ENCODE measurements at places on chromosomes 11 and 22. TPM values are rescaled to one million over a fixed set of nuclear protein-coding genes. Genes with fewer than 3 reads are reported as not detected.

The FBLN1 gene
- 28.6 TPM for total RNA-seq

The C22orf31 gene
- total RNA-seq, result not detected

The JRKL gene
- 11.6 TPM for total RNA-seq

The ARAP1 gene
- total RNA-seq, result 53.0 TPM

The IFITM2 gene
- total RNA-seq, result 117 TPM

The PDE2A gene
- total RNA-seq, result 4.3 TPM

The LDLRAD3 gene
- total RNA-seq, result 16.2 TPM

The SLC1A2 gene
- 0.40 TPM for total RNA-seq

The TUB gene
- 1.5 TPM for total RNA-seq

The BEST1 gene
- 1.1 TPM for total RNA-seq

The MMP7 gene
- total RNA-seq, result 171 TPM

The HTR3A gene
- not detected for total RNA-seq

The NXPE4 gene
- not detected for total RNA-seq

The OR10S1 gene
- not detected for total RNA-seq

The APLNR gene
- total RNA-seq, result not detected

The BCR gene
- 83.6 TPM for total RNA-seq

The TRPM5 gene
- not detected for total RNA-seq

The TP53AIP1 gene
- total RNA-seq, result 0.78 TPM

The OR5J2 gene
- not detected for total RNA-seq

The PLAAT2 gene
- 9.5 TPM for total RNA-seq

The CD248 gene
- total RNA-seq, result not detected

The MMP27 gene
- not detected for total RNA-seq

The ALKBH3 gene
- total RNA-seq, result 32.0 TPM

The IGSF22 gene
- total RNA-seq, result not detected

The DTX4 gene
- total RNA-seq, result 56.7 TPM

The SCGB1D2 gene
- not detected for total RNA-seq

The OR5AN1 gene
- total RNA-seq, result not detected

The SMIM35 gene
- not detected for total RNA-seq

The RRP8 gene
- 17.4 TPM for total RNA-seq

The POLR2F gene
- total RNA-seq, result 105 TPM

The NRXN2 gene
- total RNA-seq, result not detected

The SHISAL1 gene
- total RNA-seq, result not detected

The LYVE1 gene
- total RNA-seq, result not detected

The OR56A4 gene
- total RNA-seq, result not detected

The ISX gene
- not detected for total RNA-seq

The OR52H1 gene
- not detected for total RNA-seq

The CLCF1 gene
- total RNA-seq, result 7.5 TPM

The KRTAP5-2 gene
- total RNA-seq, result not detected

The CRYBB3 gene
- total RNA-seq, result 1.8 TPM

The LRRN4CL gene
- total RNA-seq, result 0.71 TPM

The YAP1 gene
- total RNA-seq, result 64.7 TPM

The MYO7A gene
- total RNA-seq, result 3.7 TPM

The TIMP3 gene
- total RNA-seq, result 9.1 TPM

The AQP11 gene
- total RNA-seq, result 1.2 TPM

The TRAF6 gene
- 13.5 TPM for total RNA-seq

The OR6T1 gene
- total RNA-seq, result not detected

The PSMC3 gene
- 154 TPM for total RNA-seq

The RBM4B gene
- total RNA-seq, result 20.3 TPM

The SLC17A6 gene
- total RNA-seq, result not detected
